ENCODE measurements at places on chromosomes 7 and 10.

- no peak for DNase-seq
Observed at GRCh38 chr10:99966306-99966705, 43.4 kb downstream of the DNMBP start.

DNA sequence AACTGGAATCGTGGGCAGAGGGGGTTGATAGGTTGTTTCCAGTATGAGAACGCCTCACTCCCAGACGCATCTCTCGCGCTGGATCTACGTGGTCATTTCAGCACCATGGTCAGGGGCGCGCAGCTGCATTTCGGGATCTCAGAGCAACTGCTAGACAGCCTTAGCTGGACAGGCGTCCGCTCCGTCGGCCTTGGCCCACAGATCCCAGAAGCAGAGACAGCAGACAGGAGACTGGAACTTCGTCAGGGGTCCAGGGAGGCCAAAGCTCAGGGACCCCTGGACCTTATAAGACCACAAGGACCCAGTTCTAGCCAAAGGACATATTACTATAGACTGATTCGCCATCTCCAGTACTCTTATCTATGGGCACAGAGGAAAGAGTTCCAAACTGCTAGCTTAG lies 5.3 kb downstream of the NEUROG3 start:
- DNase-seq, result no peak

- no peak for DNase-seq
Observed at GRCh38 chr7:133108023-133108422, 26.1 kb upstream of the CHCHD3 start.

- no peak for DNase-seq
Observed at GRCh38 chr7:96484091-96484490, 162.2 kb upstream of the SLC25A13 start.

- no peak for DNase-seq
Observed at GRCh38 chr7:78296046-78296597, 497.5 kb downstream of the PHTF2 start.

DNA sequence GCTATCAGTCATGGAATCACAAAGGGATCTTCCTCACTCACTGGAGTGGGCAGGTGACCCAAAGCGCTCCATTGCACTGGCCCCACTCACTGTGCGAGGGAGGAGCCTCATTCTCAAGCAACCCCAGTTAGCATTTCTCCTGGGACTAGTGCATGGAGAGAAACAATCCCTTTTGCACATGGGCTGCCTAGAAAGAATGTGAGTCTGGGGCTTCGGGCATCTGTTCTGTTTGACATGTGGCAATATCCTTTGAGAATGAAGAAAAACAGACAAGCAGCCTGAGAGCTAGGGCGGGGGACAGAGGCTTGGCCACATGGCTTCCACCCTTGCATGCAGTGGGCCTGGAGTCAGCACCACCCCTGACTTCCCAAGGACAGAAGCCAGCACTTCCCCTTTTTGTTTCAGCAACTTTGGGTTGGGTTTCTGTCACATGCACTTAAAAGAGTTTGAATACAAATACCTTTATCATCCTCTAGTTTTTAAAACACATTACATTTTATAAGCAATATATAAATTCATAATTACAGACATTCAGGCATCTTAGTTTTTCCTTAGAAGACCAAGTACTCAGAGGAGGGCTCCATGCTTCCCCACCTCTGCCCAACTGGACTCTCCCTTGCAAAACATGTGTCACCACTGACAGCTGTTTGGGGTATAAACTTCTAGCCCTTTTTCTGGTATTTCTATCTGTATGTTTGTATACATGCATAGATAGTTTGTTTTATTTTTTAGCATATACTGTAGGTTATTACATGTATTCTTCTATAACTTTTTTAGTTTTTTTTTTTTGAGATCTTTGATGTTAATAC lies 73.8 kb downstream of the RBM20 start:
- DNase-seq, result peak; percentile 24

GRCh38 chr10:114151486-114151885 lies 22.5 kb downstream of the CCDC186 start:
- no peak for DNase-seq

DNA sequence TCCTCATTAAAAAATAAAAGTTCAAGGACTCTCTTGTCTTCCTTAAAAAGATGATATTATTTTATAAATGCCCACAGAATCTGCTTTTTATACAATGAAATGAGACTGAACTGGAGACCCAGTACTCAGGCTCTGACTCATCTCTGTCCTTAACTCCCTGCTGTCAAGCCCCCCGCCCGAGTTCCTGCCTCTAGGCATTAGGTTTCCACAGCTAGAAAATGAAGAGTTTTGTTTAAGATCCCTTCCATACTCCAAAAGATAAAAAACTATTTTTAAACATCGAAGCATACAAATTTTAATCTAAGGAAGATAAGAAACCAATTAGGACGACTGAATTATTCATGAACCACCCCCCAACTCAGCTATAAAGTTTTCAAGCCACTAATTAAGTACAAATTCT lies 97.7 kb upstream of the FEZF1 start:
- no peak for DNase-seq

- no peak for DNase-seq
Observed at GRCh38 chr10:133278577-133279265, 2.1 kb upstream of the ADAM8 start.

DNA sequence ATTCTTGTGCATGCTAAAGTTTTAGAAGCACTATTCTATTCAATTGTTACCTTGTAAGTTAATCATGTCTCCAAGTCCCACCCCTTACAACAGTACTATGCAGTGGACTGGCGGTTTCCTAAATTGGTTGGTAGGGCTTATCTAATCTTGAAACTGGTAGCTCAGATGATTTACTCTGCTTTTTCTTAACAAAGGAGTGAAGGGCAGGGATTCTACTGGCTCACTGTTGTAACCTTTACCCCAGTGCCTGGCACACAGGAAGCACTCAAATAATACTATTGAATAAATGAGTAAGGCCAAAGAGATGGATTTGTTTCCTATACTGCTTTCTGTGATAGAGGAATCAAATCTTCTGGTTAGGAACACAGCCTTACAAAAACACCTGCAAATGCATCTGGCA lies 46.0 kb upstream of the CYCS start:
- no peak for DNase-seq

DNA sequence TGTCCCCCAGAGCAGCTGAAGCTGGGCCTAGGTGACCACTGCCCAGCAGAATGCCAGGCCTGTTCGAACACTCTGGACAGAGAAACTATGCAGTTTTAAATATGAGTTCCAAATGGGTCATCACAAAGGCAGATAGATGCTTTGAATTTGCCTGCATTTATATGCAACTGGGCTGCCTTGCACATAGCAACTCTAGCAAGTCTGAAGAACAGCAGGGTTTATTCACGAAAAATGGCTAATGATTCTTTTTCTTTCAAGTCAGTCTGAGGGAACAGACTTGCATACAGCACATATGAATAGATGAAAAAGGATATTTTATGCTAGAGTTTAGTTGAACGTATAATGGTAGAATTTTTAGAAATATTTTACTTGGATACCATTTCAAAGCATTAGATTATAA lies 68.5 kb downstream of the SLC35B4 start:
- no peak for DNase-seq

- DNase-seq, result no peak
Observed at GRCh38 chr7:100552532-100552931, 13.5 kb downstream of the AGFG2 start.

DNA sequence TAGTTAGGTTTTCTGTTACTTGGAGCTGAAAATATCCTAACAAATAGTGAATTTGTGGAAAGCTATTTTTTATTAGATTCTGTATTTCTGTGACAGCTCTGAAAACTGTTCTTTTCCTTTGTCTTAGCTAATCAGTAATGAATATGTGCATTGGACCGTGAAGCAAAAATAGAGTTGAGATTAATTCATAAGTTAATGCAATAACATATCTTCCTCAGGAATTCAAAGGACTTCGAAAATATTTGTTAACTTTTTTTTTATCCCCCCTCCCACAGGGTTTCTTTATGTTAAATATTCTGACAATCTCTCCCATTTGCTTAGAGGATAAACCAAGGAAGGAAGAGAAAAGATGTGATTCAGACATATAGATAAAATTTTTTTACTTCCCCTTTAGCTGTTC lies 101.4 kb downstream of the PODXL start:
- DNase-seq, result no peak

- DNase-seq, result no peak
Observed at GRCh38 chr7:142939226-142939910, at the start of gene LLCFC1. TSS of gene LLCFC1 (plus strand) at chr7:142939484. CDS start at chr7:142939622, 138 bp downstream.

- DNase-seq, result peak; percentile 58
Observed at GRCh38 chr7:129144095-129144833, at the start of gene TSPAN33. TSS of gene TSPAN33 (plus strand) at chr7:129144707. CDS start at chr7:129144981, 274 bp downstream.

GRCh38 chr10:110326351-110327032 lies 21.8 kb upstream of the SMNDC1 start:
- DNase-seq, result no peak

DNA sequence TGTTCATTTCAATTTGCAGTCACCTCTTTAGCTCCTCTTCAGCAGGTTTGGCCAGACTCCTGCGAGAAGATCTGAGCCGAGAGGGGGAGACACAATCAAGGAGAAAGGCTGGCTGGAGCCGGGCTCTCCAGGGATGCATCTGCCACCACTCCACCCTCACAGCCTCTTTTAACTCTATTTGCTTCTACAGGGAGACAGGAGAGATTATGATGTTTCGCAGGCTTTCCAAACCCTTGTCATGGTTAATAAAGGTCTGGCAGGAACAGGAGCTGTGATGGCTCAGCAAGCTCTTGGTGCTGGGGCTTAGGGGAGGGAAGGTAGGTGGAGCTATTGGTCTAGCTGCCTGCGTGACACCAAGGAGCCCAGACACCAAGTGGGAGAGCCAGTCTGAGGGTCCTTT lies 448.1 kb upstream of the PODXL start:
- DNase-seq, result peak; percentile 33

DNA sequence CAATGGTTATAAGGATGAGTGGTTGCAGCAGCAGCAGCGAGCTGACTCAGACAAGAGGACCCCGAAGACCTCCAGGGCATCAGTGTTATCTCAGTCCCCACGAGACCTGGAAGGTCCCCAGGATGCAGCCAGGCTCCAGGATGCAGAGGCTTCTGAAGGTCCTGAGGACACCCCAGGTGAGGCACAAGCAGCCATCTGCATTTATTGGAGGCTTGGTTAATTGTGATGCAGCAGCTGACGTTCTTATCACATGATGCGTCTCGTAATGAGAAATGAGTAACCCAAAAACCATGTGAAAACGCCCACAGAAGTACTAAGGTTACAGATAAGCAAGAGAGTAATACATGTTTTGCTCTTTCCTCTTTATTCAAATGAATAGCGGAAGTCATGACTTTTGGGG lies 17.4 kb downstream of the C7orf57 start:
- no peak for DNase-seq

DNA sequence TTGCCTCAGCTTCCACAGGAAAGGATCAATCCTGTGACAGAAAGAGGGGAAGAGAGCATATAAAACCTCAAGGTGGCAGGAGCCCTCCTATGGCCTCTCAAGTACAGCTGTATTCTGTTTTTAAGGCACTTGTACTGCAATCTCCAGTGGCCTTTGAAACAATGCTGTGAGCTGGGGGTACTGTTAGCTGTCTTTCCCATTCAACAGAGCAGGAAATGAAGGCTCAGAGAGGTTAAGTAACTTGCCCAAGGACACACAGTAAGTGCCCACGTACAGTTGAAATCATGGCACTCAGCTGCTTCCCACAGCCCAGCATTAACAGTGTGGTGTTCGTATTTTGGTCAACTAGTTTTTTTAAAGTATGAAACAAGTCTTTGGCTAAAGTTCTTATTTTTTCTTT lies 34.0 kb downstream of the DUSP5 start:
- DNase-seq, result no peak

GRCh38 chr10:102665904-102666509 lies 21.7 kb downstream of the TRIM8 start:
- no peak for DNase-seq

GRCh38 chr7:137935884-137936508 lies 65.9 kb downstream of the CREB3L2 start:
- no peak for DNase-seq

GRCh38 chr10:27450225-27450624 lies 53.9 kb upstream of the RAB18 start:
- DNase-seq, result no peak

DNA sequence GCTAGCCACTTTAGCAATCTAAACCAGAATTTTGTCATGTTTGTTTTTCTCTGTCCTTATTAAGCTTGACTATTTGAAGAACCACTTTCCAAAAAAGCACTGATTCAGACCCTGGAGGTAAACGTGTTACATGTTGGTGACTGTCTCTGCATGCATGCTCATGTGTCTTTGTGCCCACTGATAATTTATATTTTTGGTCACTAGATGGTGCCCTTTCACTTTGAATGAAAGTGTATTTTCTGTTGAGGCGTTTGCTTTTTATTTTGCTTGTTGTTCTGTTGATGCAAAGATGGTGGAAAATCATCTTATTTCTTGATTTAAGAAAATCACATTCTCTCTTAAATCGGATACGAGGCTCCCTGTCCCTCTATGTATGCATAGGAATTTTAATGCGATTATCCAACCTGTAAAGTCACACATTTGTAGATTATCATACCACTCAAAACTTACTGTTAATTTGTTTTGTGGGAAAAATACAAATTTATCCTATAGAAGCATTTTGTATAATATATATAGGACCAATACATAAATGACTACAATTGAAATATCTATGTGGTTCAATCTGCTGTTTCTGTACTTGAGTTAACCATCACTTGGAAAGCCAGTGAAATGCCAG lies 269.3 kb downstream of the BICC1 start:
- DNase-seq, result peak; percentile 43

DNA sequence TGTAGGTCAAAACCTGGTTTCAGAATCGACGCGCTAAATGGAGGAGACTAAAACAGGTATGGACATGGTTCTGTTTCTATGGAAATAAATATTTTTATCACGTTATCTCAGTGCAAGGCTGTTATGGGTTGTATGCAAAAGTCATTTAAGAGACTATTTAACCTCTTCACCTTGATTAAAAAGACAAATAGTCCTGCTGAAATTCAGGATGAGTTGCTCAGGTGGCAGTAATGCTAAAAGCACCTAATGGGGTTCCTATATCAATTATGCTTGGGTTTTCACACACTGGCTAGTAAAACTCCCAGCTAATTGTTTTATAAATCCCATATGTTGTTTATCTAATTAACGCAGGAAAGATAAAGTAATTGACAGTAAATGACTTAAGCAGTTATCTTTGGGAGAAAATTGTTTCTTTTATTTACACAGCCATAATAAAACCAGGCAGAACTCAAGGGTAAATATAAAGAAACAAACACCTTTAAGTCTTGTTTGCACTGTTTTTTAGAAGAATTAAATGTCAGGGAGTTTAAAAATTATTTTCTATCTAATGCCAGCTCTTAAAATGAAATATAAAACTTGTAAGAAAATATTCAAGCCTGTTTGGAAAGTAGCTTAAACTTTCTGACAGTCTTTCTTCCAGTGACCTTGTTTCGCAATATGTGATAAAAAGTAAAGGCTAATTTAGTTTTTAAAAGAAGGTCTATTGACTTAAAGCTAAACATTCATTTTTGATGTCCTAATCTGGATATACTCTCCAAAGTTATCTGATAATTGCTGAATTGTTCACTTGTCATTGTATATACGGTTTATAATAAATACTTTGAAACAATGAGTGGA lies 3.2 kb downstream of the HHEX start:
- DNase-seq, result no peak
